Progenitor cell of endocrine pancreas (in vitro differentiated cells): ENCODE measurements at places on chromosomes 11 and 22.
A peak's percentile ranks its signal among the peaks of the same experiment; 100 is the strongest.

DNA sequence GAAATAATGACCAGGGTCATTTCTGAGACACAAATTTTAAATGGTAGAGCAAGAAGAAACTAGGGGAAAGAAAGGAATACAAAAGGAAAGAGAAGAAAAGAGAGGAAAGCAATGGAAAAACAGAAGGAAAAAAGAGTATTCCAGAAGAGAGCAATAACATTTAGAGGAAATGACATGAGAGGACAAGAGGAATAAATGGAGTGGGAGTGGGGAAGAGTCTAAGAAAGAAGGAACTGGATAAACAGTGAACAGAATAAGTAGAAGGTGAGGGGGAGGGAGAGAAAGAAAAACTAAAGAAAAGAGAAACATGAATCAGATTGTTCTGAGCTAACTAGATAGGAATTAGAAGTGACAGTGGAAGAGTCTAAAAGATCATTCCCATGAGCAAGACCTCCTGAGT is 28.4 kb downstream of the PRDM10 start:
- peaks cover 12% of the 10 kb centered on the region for H3K4me1 ChIP-seq
- peak overlapping the region; percentile 10 for H3K27ac ChIP-seq
- H3K36me3 ChIP-seq: peaks cover 13% of the 10 kb centered on the region
- no peak overlapping the region for H3K4me3 ChIP-seq
- H3K27me3 ChIP-seq: no peaks in the 10 kb centered on the region

DNA sequence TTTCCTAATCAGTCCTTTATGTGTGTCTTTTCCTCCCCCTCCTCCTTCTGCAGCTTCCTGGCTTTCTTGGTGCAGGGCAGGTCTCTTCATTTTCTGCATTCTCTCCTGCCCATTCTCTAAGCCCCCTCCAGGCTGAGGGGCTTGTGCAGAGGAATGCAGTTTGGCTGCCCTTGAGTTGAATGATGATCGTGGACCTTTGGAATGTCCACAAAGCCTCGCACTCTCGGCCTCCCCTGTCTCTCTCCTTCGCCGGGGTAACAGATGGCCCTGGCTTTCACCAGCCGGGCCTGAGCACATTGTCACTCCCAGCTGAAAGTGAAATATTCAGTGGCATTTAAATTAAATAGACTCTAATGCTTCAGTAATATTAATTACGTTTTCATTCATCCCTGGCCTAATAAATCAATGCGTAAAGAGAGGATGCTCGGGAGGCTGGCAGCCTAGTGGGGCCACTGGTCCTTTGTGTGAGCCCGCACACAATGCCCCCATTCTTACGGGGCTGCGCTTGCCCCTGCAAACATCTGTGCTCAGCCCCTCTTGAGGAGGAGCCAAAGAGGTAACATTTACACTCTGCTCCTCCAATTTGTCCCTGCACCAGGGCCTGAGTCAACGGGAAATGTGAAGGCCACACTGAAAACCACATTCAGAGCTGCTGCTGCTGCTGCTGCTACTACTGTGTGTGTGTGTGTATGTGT is 64.9 kb upstream of the PAX6 start:
- peak overlapping the region; percentile 87 for H3K27ac ChIP-seq
- H3K4me1 ChIP-seq: peaks cover 17% of the 10 kb centered on the region
- H3K27me3 ChIP-seq: peaks cover 43% of the 10 kb centered on the region
- no peak overlapping the region for H3K4me3 ChIP-seq
- no peaks in the 10 kb centered on the region for H3K36me3 ChIP-seq
- DNase-seq: peak; percentile 12

DNA sequence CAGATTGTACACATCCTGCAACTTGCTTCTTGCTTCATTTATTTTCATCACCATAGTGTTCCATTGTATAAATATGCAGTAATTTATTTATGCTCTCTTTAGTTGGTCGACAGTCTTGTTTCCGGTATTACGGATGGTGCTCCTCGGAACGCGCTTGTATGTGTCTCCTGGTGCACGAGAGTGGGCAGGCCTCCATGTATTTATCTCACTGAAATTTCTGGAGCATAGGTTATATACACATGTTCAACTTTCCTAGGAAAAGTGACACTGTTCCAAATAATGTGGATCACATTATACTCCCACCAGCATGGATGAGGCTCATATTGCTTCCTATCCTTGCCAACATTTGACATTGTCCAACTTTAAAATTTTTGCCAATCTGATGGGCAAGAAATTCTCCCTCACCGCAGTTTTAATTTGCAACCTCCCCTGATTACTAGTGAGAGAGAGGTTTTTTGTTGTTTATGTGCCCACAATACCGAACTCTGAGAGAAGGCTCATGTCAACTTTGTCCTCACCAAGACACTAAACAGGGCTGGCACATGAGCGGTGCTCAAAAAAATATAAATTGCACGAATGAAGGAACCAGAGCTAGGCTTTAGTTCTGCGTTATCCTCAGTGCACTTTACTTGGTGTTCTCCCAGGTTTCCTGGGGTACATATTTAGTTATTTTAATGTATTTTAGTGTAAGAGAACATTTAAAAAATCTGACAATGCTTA is 3.8 kb downstream of the CSNK2A3 start:
- H3K27ac ChIP-seq: no peak overlapping the region
- no peak for DNase-seq
- no peaks in the 10 kb centered on the region for H3K36me3 ChIP-seq
- H3K4me1 ChIP-seq: peaks cover 5% of the 10 kb centered on the region

- H3K4me3 ChIP-seq: no peak overlapping the region
- no peaks in the 10 kb centered on the region for H3K4me1 ChIP-seq
- DNase-seq: no peak
- no peaks in the 10 kb centered on the region for H3K36me3 ChIP-seq
- H3K27me3 ChIP-seq: peaks cover 29% of the 10 kb centered on the region
These were observed 54.9 kb upstream of the LMO1 start for GRCh38 chr11:8318536-8318935.

GRCh38 chr11:77710358-77710757 is 72.8 kb upstream of the CLNS1A start:
- no peak overlapping the region for H3K4me3 ChIP-seq
- H3K27ac ChIP-seq: peak overlapping the region; percentile 6
- no peaks in the 10 kb centered on the region for H3K27me3 ChIP-seq
- H3K36me3 ChIP-seq: peaks cover 12% of the 10 kb centered on the region
- no peak for DNase-seq
- H3K4me1 ChIP-seq: peaks cover 2% of the 10 kb centered on the region
